RWPE2 (cell line): ENCODE measurements at places on chromosomes 6 and 20.

- DNase-seq, result no peak
Observed at GRCh38 chr20:25033265-25033923, 24.5 kb downstream of the ACSS1 start.

DNA sequence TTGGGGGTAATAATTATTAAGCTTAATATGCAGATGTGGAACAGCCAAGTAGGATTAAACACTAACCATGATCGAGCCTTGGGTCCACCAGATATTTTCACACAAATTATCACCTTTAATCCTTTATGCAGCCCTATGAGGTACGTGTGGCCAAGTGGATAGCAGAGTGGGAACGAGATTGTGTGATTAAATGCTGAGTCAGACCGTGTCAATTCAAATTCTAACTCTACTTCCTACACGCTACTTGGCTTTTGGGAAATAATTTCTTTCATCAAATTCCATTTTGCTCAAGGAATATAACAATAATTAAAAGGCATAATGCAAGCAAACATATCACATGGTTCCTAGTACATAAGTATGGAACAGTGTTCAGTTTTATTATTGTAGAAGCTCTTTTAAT is 329.2 kb downstream of the CBLN4 start:
- DNase-seq, result no peak

- DNase-seq, result peak; percentile 88
Observed at GRCh38 chr20:63564036-63564810, 9.8 kb downstream of the HELZ2 start.

GRCh38 chr6:75481394-75481793 is 12.2 kb downstream of the FILIP1 start:
- DNase-seq, result no peak

GRCh38 chr20:59866338-59866737 is 67.1 kb downstream of the SYCP2 start:
- DNase-seq, result no peak

- peak; percentile 21 for DNase-seq
Observed at GRCh38 chr20:44928595-44928994, 18.7 kb downstream of the PABPC1L start.

- DNase-seq, result no peak
Observed at GRCh38 chr6:96065213-96065612, 49.4 kb downstream of the FUT9 start.

- no peak for DNase-seq
Observed at GRCh38 chr6:33417128-33417902, 592 bp downstream of the CUTA start.

GRCh38 chr6:12621754-12622153 is 94.8 kb upstream of the PHACTR1 start:
- no peak for DNase-seq

- DNase-seq, result peak; percentile 74
Observed at GRCh38 chr20:58579819-58580473, 64.7 kb upstream of the APCDD1L start.

DNA sequence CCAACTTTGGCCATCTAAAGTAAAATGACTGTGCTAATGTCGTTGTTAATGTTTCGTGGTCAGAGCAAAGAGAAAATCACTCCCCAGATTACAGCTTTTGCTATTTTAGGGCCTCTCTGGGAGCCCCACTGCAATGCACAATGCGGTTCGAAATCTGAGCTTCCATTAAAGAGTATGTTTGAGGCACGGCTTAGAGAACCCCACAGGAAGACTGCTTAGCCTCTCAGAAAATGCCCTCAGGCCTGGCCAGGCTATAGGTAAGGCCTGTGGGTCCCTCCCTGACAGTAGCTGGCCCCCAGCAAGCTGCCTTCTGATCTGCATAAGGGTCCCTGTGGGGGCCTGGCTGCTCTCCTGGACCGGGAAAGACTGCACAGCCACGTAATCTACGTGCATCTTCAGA is 274.6 kb downstream of the PTPRT start:
- DNase-seq, result no peak
